ENCODE measurements at places on chromosomes 7 and 10.

DNA sequence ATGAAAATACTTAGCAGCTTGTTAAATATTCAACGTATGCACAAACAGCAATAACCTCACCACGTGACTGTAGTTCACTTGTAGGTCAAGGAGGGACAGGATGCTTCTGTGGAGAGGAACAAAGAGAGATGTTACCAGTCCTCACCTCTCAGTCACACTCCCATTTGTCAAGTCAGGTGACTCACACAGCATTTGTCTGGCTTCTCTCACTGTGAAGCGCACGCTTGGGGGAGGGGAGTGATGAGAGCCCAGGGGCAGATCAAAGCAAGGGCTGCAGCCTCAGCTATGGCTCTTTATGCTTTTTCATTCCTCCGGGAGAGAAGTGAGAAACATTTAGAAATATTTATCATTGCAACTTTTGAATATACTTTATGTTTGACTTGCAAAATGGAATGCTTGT lies 2.9 kb upstream of the RBM20 start:
- no peak for DNase-seq

DNA sequence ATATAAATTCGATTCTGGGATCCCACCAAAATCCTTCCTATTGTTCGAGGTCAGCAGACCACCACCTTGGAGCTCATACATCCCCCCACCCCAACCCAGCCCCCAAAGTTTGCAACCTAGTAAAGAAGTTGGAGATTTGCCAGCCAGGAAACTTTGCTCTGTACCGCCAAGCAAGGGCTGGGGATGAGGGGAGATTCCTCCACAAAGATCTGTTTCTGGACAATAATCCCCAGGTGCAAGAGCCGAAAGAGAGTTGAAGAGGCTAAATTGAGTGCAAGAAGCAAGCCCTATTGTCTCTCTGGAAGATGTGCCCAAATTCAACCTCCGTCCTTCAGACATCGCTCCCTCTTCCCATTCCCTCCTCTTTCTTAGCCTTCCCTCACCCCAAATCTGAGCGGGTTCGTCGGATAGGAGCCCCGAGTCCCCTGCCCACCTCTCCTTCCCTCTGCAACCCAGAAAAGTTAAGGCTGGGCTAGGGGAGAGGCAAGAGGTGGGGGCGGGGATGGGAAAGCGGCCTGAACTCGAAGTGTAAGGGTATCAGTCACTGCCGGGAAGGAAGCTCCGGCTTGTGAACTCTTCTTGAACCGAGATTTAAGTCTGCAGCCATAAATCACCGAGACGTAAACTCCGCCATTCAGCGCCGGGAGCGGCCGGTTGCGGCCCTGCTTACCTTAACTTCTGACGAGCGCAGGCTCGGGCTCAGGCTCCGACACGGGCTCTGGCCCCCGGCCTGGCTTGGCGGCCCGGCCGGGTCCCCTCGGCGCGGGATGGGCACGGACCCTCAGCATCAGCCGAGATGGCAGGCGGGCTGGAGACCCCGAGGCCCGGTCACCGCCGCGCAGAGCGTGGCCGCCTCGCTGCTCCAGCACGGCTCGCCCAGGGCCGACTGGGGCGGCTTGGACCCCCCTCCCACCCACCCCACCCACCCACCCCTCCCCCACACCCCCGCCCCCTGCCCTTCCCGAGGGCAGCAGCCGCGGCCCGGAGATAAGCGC lies 10.8 kb upstream of the HOXA2 start:
- no peak for DNase-seq

DNA sequence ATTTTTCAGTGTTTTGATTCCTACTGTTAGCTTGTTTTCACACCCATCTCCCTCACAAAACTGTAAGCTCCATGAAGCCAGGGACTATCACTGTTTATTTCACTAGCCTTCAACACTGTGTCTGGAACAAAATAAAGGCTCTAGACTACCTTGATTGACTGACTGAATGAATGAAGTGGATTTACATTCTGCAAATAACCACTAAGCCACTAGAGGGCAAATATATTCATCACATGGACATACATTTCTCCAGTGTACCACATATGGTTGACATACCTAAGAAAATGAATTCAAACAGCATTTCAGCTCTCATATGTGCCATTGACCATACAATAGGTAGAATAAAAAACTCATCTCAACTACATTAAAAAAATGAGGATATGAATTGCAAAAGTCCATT lies 185.9 kb downstream of the RAB11FIP2 start:
- peak; percentile 0 for DNase-seq

DNA sequence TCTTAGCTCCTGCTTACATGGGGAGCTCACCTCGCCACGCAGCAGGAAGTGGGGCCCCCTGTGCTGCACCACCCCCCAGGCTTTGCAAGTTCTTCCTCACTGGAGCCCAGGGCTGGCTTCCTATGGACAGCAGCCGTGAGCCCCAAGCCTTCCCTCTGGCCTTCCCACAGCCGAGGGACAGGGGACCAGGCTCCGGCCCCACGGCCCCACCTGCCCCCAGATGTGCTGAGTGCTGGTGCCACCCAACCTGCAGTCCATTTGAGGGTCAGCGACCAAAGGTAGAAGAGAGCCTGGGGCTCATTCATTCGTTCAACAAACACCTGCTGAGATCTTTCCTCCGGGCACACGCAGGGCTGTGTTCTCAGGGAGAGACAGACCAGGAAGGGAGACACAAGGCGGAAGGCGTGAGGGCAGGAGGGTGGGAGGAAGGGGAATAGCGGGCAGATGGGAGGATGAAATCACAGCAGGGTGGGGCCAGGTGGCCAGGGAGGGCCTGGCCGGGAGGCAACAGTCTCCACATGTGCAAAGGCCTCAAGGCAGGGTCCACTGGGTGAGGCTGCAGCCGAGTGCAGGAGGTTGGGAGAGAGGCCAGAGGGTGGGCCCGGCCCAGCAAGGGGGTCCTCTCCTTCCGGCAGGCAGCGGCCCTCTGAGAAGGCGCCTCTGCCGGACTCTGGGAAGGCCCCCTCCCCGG lies 100.1 kb downstream of the FOXL3 start:
- no peak for DNase-seq

GRCh38 chr10:47099474-47099873 lies 188.2 kb downstream of the PTPN20 start:
- DNase-seq: no peak

DNA sequence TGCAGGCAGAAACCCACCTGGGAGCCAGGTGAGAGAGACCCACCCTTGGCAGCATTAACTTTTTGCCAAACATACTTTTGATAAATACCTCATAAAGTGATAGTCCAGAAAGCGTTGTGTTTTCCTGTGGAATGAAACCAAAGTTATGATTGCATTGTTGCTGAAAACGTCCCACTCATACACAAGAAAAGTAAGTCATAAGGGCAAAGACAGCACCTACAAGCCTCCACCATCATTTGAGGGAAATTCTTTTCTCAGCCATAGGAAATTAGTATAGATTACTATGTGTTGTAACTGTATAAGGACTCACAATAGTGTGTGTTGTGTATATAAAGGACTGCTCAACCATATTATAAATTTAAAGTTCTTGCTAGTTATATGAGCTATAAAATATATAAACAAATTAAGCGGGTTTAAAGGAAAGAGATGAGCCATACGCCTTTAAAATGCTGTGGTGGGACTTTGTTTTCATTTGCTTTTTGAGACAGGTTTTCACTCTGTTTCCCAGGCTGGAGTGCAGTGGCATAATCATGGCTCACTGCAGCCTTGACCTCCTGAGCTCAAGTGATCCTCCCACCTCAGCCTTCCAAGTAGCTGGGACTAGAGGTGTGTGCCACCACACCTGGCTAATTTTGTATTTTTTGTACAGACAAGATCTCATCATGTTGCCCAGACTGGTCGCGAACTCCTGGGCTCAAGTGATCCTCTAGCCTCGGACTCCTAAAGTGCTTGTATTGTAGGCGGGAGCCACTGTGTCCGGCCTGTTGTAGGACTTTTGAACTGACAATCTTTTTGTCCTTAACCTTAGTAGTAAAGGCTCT lies 160.8 kb downstream of the PKD1L1 start:
- no peak for DNase-seq

DNA sequence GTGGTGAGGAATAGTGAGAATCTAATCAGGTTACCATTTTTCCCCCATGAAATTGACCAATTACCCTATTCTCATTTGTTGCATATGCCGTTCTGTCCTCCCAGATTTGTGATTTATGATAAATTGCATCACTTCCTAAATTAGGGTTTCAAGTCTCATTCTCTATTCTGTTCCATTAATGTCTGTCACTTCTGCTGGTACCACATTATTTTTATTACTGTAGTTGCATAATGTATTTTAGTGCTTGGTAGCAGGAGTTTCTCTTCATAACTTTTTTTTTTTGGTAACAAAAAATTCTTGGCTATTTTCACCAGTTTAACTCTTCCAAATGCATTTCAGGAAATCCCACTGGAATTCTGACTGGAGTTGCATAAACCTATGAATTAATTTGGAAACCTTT lies 44.0 kb upstream of the FAM133B start:
- no peak for DNase-seq

DNA sequence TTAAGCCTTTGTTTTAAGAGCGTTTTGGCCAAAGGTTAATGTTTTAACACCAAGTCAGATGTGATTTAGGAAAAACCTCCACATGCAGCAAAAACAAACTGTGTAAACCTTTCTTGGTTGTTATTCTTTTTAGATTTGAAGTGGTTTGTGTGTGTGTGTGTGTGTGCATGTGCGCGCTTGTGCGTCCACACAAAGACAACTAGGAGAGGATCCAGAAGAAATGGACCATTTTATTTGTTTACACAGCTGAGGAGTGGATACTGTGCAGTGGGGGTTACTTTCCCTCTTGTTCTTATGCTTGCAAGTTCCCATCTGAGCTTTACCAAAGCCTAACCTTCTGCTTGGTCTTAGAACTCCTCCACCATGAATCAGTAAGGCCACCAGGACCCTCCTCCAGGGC lies 20.0 kb downstream of the TCF7L2 start:
- DNase-seq: no peak

- DNase-seq: no peak
Observed at GRCh38 chr10:126252884-126253610, 135.2 kb downstream of the ADAM12 start.

DNA sequence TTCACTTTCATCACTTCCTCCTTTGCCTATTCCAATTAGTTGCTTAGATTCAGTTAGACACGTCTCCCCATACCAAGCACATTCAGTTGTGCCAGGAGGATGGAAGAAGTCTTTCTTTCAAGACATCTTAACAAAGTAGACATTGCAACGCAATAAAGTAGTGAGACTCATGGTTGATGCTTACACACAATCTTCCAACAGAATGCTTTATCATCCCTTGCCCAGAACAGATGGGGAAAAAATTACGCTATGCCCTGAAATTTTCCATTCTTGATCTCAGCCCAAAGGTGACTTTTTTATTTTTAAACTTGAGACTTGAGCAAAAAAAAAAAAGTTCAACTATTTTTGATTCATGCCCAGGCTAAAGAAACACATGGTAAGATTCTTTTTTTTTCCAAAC lies 74.9 kb downstream of the KCNMA1 start:
- no peak for DNase-seq

GRCh38 chr7:115319541-115319940 lies 397.6 kb downstream of the MDFIC start:
- DNase-seq: no peak

- DNase-seq: no peak
Observed at GRCh38 chr10:79045566-79046175, 23.1 kb upstream of the ZMIZ1 start.

DNA sequence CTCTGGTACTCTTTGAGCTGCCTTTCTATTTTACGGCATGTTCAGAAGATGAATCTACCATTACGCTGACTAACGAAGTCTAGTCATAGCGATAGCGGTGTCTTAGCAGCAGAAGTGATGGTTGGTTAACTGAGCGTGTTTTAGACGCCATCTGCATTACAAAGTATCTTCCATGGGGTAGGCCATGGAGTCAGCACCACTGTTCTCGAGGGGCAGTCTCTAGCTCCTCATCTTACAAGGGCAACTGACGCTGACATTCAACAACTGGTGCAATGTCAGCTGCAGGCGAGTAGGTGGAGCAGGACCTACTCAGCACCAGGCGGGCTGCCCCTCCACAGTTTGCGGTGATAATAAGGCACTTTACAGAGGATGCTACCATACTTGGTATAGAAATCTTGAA lies 88.7 kb downstream of the ADARB2 start:
- DNase-seq: no peak

DNA sequence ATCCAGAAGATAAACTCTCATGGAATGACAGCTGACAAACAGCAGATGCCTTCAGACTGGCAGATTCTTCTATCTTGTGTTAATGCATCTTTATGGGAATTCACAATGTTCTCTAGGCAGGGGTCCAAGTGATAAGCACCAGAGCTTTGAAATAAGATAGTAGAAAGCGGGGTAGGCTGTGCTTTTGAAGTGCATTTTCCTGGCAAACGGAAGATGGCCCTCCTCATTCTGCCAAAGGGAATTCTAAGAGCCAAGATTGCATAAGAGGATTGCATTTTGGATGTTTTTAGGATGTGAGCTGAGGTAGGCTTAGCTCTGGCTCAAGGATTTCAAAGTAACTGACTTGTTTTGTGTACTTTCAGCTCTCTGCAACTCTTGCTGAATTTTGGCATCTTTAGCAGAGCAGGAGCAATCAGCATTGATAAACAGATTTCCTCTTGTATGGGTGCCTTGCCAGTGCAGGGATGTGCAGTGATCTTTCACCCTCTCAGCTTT lies 298.5 kb upstream of the KLF6 start:
- DNase-seq: peak; percentile 38

- DNase-seq: peak; percentile 12
Observed at GRCh38 chr7:100801833-100802568, 25.3 kb downstream of the EPHB4 start.

DNA sequence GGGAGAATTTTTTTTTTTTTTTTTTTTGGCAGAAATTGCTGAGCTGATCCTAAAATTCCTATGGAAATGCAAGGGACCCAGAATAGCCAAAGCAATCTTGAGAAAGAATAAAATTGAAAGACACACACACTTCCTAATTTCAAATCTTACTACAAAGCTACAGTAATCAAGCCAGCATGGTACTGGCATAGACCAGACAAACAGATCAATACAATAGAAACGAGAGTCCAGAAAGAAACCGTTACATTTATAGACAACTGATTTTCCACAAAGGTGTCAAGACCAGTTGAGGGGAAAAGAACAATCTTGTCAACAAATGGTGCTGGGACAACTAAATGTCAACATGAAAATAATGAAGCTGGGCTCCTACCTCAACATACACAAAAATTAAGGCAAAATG lies 34.5 kb downstream of the LARP4B start:
- no peak for DNase-seq

- DNase-seq: no peak
Observed at GRCh38 chr7:138249975-138250374, 173.7 kb downstream of the AKR1D1 start.

- no peak for DNase-seq
Observed at GRCh38 chr7:157318015-157318706, 18.6 kb upstream of the DNAJB6 start.

- no peak for DNase-seq
Observed at GRCh38 chr7:158365267-158365666, 222.4 kb downstream of the PTPRN2 start.
